ENCODE measurements at places on chromosomes 3 and 15.
A peak's percentile ranks its signal among the peaks of the same experiment; 100 is the strongest.

DNA sequence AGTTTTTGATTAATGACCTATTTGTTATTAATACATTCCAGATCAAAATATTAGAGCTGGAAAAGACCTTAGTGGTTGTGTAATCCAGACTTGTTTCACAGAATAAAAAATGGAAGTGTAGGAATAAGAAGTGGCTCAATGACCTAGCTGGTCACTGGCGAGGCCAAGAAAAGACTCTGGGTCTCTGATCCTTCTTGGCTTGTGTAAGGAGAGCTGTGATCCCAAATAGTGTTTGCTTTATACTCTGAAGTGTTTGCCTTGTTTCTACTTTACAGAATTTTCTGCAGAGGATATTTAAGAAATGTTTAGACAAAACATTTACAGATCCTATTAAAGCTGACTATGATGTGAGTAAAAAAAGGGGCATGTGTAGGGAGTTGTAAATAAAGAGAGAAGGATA is 7.1 kb downstream of the C3orf85 start:
- no peak for DNase-seq

DNA sequence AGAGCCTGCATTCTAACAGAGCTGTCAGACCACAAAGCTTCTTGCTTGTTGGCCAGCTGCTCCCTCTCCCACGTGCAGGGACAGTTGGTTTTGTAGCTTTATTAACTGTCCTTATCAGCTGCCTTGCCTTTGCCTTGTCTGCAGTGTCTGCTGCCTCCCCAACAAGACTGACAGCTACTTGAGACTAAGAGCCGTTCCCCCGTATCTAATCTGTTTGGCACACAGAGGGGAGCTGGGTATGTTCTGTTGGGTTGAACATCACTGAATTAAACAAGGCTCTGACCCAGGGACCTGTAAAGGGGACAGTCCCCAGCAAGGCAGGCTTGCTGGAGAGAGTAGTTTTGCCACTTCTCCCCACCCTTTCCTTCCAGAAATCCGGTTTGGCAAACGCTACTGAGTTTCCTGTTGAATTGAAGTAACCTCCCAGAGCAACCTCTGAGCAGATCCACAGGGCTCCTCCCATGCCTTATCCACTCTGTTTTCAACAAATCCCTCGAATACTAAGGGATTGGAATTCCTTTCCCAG is 116.1 kb downstream of the ANP32A start:
- DNase-seq, result no peak

DNA sequence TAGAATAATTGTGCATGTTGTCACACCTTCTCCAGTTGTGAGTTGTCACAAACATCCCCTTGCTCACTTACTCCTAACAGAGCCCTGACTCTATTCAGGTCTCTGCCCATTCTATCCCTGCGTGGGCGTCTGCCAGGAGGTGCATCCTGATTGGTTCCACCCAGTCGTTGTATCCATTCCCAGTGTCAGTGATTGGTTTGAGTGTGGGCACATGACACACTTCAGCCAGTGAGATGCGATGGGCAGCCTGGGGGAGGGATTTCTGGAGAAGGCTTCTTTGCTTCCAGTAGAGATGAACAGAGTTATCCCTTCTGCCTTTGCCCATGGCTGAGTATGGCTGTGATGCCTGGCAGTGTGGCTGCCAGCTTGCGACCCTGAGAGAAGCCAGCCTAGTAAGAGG is 18.7 kb downstream of the PXYLP1 start:
- DNase-seq, result no peak

- no peak for DNase-seq
Observed at GRCh38 chr3:147589016-147589415, 179.9 kb downstream of the ZIC1 start.

- peak; percentile 69 for DNase-seq
Observed at GRCh38 chr3:49869525-49870126, at the start of gene CAMKV. TSS of gene CAMKV (minus strand) at chr3:49869906. CDS start at chr3:49862388, 7,518 bp downstream.

- DNase-seq, result no peak
Observed at GRCh38 chr3:102353148-102353547, 81.7 kb upstream of the ZPLD1 start.

GRCh38 chr3:118817748-118818165 is 216.9 kb downstream of the IGSF11 start:
- DNase-seq, result no peak

DNA sequence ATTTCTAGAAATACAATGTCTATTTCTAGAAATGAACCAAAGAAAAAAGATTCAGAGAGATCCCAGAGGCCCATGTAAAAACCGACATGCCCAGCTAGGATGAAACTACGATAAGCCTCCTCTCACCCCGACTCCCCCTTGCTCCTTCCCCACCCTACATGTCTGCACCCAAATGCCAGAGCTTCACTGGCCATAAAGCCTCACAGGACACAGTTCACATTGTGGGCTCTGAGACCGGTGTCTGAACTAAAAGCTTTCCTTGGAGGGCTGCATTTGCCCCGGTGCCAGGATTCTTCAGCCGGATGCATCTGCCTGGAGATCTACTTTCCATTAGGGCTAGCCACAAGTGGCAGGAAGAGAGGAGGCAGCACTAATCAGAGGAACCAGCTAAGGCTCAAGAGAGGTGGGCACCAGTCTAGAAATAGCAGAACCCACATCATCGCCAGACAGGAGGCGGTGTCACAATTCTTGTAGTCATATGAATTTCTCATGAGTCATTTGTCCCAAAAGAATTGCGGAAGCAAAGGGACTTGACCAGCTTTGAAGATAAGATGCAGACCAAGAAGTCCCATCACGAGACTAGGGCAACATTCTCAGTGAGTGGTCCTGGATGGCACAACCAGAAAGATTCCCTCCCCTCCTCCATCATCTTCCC is 353.6 kb downstream of the NTRK3 start:
- no peak for DNase-seq

DNA sequence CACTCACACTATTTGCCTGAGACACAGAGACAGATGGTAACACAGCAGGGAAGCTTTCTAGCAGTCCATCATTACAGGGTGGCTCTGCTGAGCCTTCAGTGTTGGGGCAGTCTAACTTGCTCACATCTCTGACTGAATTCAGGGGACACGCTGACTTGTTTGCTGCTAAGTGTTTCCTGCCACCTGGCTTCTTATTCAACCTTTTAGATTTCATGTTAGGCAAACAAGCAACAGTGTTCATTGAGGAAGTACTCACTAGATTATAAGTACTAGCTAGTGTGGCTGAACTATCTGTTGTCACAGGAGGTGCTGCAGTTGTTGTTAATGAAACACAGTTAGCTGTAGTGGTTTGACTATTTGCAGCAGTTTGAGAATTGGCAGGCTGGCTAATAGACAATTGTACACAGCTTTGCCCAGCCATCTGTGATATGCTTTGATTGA is 37.3 kb downstream of the USF3 start:
- DNase-seq, result no peak

- no peak for DNase-seq
Observed at GRCh38 chr3:148588291-148588690, 109.4 kb upstream of the AGTR1 start.

- DNase-seq, result no peak
Observed at GRCh38 chr3:177382944-177383343, 185.7 kb upstream of the TBL1XR1 start.

- DNase-seq, result no peak
Observed at GRCh38 chr15:48865370-48866079, 12.4 kb upstream of the EID1 start.

GRCh38 chr3:190375246-190375645 is 12.7 kb upstream of the CLDN16 start:
- no peak for DNase-seq

DNA sequence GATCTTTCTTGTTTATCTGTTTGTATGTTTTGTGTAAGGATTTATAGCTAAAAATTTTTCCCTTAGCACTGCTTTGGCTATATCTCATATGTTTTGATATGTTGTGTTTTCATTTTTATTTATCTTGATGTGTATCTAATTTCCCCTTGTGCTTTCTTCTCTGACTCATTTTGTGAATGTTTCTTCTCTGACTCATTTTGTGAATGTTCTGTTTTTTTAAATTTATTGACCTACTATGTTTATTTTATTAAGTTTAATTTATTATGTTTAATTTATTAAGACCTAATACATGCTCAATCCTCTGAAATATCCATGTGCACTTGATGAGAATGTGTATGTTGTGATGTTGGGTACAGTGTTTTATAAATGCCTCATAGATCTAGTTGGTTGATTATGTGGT is 793.5 kb upstream of the CADM2 start:
- DNase-seq, result no peak

DNA sequence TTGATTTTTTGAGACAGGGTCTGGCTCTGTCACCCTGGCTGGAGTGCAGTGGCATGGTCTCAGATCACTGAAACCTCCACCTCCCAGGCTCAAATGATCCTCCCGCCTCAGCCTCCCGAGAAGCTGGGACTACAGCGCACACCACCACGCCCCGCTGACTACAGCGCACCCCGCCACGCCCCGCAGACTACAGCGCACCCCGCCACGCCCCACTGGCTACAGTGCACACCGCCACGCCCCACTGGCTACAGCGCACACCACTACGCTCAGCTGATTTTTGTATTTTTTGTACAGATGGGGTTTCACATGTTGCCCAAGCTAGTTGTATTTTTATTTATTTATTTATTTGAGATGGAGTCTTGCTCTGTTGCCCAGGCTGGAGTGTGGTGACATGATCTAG is 35.6 kb downstream of the SLC51A start:
- DNase-seq, result no peak

GRCh38 chr3:141250828-141251227 is 19.2 kb downstream of the PXYLP1 start:
- DNase-seq, result no peak

Measured in activated CD8-positive, alpha-beta memory T cell treated with anti-CD3 and anti-CD28 coated beads for 24 hours (primary cell).